ENCODE measurements at places on chromosomes 7 and 10.

DNA sequence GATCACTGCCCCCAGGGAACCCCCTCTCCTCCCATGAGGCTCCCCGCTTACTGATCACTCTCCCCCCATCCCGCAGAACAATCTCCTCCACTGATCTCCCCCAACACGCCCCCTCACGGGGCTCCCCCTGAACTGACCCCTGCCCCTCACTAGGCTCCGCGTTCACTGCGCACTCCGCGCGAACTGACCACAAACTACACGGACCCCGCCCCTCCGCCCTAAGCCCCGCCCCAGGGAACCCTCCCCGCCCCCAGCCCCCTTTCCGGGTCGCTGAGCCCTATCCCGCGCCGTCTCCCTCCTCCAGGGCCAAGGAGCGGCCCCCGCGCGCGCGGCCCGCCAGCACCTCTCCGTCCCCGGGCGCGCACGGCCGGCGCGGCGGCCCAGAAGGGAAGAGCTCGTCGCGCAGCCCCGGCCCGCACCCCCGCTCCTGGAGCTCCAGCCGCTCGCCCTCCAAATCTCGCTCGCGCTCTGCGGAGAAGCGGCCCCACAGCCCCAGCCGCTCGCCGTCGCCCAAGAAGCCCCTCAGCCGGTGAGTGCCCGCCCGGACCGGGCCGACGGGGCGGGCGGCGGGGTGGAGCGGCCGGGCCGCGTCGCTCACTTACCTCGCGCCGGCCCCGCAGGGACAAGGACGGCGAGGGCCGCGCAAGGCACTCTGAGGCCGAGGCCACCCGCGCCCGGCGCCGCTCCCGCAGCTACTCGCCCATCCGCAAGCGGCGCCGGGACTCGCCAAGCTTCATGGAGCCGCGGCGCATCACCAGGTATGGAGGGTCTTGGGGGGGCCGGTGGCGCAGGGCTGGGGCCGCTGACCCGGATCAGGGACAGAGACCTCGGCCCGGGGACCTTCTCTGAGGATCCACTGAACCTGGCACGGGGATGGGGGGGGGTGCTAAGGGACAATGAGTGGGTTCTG lies 19.9 kb upstream of the HSPB1 start:
- no peak for DNase-seq

GRCh38 chr10:132368881-132369635 lies 27.9 kb upstream of the PWWP2B start:
- DNase-seq, result no peak

DNA sequence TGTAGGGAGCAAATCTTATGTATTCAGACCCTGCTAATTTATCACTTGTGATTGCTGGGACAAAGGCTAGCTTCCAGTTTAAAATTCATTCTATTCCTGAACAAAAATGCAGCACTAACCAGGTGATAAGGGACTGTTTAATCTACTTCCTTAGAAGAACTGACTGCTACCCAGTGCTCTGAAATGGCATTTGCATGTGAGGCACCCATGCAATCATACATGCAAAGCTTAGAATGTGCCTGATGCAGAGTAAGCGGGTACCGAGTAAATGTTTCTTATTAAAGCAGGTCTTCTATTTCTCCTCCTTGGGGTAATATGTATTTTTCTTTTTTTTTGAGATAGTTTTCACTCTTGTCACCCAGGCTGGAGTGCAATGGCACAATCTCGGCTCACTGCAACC lies 54.5 kb downstream of the NEURL1 start:
- no peak for DNase-seq

DNA sequence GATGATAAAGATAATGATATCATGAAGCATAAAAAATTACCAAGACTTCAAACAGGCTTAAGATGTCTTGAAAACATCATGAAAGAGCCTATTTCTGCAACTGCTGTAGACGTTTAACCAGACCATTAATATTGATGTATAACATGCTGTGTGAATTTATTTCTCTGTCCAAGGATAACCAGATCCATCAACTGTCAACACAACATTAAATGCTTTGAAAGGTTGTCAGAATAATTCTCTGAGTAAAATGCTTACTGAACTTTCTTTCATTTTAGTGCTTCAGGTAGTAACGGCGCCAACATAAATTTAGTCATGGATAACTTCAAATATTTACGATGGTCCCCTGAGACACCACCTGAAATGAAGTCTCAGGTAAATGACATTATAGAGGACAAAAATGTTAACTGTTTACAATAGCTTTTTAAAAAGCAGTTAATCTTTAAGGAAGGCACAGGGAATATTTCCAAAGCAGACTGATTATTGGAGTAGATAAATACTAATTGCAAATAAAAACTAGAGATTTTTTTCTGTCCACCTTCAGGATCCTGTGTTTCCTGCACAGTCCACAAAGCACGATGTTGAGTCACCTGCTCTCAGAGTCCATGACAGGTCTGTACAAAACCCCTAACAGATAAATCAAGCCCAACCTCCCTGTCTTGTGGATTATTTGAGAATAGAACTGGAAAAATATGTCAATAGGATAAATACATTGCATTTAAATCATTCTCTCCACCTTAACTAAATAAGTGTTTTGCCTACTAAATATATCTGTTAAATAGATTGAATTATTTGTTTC lies 1213.2 kb downstream of the XPNPEP1 start:
- DNase-seq, result no peak

DNA sequence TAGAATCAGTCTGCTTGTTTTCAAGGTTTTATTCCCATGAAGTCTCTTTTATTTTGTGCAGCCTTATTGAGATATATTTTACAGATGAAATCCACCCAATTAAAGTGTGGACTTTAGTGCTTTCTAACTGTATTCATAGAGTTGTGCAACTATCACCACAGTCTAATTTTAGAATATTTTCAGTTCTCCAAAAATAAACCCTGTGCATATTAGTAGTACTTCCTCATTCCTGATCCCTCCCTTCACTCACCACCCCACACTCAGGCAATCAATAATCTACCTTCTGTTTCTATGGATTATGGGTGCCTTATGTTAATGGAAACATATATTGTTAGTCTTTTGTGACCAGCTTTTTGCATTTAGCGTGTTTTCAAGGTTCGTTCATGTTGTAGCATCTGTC lies 185.7 kb upstream of the TMEM72 start:
- DNase-seq, result no peak

DNA sequence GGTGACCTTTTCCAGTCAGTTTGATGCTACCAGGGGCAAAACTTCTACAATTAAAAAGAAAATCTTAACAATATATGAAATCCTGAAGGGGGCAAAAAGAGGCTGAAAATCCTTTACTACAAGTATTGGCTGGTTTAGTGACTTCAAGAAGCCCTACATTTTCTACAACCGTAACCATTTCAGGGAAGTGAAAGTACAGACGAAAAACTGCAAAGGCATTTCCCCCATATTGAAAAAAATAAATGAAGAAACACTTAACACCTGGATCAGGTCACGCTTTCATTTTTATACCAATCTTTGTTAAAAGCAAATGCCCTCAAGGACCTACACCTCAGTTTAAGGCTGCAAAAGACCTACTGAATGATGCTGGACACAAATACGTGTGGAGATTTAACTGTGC lies 38.6 kb downstream of the IL6 start:
- DNase-seq, result no peak

DNA sequence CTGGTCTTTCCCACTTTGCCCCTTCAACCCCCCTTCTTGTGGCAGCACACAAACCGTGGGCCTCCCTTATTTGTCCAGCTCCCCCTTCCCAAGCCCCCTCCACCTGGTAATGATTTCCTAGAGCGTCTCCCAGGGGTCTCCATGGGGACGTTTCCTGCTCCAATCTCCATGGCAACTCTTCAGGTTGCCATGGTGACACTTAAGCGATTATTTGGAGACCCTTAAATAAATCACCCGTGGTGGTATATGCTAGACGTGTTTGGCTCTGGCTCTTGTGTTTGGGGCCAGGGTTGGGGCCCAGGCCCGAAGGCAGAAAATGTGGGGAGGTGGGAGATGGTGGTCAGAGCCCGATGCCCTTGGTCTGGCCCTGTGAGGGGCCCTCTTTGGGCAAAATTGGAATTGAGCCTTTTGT lies 41.1 kb upstream of the DLG5 start:
- no peak for DNase-seq

GRCh38 chr10:78871796-78872195 lies 197.0 kb upstream of the ZMIZ1 start:
- no peak for DNase-seq

All from T-helper 17 cell (primary cell).